ENCODE measurements at places on chromosomes 11 and 22.

DNA sequence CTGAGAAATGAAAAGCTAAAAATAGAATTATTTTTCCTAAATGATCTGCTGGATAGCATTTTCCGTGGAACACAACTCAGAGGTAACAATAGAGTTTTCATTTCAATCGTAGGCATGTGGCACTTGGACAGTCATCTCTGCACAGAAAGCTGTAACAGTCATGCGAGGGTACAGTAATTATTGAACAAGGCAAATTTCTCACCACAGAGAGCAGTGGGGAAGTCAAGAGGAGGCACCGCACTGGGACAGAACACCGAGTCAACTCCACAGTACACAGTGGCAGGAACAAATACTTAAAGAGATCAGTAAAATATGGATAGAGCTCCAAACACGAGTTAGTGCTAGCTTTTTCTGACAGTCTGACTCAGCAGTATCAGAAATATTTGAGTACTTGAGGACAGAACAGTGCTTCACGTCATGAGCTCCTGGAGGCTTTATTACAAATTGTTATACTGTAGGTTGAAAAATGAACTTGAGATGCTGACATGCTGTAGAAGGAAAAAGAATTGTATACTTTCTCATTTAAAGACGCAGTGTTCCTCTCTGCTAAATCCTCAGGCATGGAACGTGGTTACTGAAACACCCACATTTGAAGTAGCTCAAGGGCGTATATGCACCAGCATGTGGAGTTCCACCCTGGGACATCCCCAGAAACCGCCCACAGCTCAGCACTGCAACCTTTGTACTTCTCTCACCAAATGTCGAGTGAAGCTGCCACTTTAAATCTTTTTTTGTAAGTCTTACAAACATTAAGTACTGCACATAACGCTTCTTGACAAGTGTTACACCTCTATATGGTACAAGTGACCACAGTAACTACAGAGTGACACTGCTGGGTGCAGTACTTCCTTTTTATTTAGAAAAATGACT, 27.4 kb upstream of the YPEL1 start:
- DNase-seq = peak; percentile 56

DNA sequence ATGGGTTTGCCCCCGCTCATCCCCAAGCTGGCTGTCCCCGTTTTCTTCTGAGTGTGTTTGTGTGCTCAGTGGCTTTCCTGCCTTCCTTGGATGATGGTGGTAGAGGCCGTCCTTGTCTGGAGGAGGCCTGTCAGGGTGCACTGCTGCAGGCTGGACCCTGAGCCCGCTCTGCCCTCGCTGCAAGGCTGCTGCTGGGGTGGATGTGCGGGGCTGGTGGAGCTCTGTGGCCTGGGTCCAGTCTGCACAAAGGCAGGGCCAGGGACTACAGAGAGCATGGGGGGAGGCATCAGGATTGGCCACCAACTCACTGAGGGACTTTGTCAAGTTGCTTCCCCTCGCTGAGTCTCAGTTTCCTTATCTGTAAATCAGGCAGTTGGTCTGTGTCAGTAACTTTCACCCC, 275.0 kb downstream of the KIRREL3 start:
- peak; percentile 50 for DNase-seq

DNA sequence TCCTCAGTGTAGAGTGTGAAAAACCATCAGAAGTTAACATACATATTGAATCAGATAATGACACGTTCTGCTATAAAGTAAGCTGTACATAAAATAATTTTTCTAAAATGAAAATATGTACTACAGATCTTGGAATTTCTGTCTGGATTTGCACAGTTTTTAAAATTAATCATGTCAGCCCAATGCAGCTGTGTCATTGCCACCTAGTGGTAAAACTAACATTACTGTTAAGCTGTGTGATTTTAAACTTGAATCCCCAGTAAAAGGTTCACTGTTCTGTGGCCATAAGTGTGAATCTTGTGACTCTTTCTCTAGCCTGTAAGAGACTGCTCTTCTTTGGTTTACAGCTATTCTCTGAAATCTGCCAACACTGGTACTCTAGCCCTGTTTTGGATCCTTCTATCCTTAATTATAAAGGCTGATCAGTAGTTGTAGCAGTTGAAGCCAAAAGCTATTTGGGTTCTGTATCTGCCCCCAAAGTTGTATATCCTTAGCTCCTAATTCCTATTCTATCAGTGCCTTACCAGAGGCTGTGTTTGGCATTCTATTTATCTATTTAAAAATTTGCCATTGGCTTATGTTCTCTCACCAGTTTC, 4.0 kb downstream of the JRKL start:
- DNase-seq = no peak

- DNase-seq = peak; percentile 90
These were observed at the start of gene BMAL1 for GRCh38 chr11:13277768-13278608. BMAL1 (plus strand) TSS chr11:13277790; CDS start chr11:13354309, 76,519 bp downstream.

GRCh38 chr11:104907521-104908185, 9.4 kb upstream of the CASP12 start:
- DNase-seq = no peak

DNA sequence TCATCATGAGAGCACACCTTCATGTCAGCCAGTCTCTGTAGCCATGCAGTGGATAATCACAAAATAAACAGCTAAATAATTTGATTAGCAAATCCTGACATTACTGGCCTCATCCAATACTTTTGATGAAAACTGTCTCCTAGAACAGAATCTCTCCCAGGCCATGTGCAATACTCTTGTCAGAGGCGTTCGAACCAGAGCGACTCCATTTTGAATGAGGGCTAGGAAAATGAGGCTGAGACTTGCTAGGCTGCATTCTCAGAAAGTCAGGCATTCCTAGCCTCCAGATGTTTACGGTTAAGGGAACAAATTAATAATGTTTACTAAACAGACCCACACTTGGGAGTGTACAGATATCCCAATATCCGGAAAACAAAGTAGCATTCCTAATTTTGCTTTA, 69.9 kb downstream of the FAM168A start:
- DNase-seq = no peak

All from posterior vena cava (tissue), 2 donors.